Skeletal muscle cell (primary cell): ENCODE measurements at places on chromosomes 3 and 15.
A peak's percentile ranks its signal among the peaks of the same experiment; 100 is the strongest.

- DNase-seq, result no peak
Observed at GRCh38 chr15:32856753-32857152, 138.9 kb downstream of the GREM1 start.

GRCh38 chr3:193237030-193237429 lies 4.0 kb upstream of the PLAAT1 start:
- DNase-seq, result no peak

GRCh38 chr3:98500019-98500418 lies 2.5 kb downstream of the OR5K2 start:
- DNase-seq, result no peak

- no peak for DNase-seq
Observed at GRCh38 chr3:110758208-110758607, 313.4 kb upstream of the NECTIN3 start.

DNA sequence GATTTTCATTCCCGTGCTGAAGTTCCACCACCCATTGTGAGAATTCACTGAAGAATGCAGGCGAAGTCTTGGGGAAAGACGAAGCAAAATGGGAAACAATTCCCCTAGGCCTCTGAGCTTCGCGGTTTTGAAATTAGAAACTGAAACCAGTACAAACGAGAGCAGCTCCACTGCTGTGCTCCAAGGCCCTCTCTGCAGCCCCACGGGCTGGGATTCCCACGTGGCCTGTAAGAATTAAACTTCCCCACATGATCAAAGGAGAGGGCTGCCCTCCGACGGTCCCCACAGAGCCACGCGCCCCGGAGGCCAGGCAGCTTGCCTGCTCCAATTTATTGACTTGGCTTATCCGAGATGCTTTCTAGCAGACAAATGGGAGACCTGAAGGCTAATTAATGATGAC lies 144.0 kb downstream of the GREM1 start:
- peak; percentile 67 for DNase-seq

DNA sequence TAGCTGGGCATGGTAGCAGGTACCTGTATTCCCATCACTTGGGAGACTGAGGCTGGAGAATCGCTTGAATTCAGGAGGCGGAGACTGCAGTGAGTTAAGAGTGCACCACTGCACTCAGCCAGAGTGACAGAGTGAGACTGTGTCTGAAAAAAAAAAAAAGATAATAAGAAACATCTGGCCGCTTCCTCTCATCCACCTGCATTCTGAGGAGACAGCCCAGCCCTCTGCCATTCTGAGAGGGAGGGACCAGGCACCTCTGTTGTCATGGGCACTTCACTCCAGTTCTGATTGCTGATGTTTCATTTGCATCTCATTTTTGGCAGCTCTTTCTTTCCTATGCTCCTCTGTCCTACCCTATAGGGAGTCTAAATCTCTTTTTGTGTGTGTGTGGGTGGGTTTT lies 36.4 kb upstream of the GSK3B start:
- no peak for DNase-seq

GRCh38 chr3:136906725-136907124 lies 44.7 kb downstream of the NCK1 start:
- no peak for DNase-seq
